ENCODE measurements at places on chromosomes 1 and 21.

DNA sequence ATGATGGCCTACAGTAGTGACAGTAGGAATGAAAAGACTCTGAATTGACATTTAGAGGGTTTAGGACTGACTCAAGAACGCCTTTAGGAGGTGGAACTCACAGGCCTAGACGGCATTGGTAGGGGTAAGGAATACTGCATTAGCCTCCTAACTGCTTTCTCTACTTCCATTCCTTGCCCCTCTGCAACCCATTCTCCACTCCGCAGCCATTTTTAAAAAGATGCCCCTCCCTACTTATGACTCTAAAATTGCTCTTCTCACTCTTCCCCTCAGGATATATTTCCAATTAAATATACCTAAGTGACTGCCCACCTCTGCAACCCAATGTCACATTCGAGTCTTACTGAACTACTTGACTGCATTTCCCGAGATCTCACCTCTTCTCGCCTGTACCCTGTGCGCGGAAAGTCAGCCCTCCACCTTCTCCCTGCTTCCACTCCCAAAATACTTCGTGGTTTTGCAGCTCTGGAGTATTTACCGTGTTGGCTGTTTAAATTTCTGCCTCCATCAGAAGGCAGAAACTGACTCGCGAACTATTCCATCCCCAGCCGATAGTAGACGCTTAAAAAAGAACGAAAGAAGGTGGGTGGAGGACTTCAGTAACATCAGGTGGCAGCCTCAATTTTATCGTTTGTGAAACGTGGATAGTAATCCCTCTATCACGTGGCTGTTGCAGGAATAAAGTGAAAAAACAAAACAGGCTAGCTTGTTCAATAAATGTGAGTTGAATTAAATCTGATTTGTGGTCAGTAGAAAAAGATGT is 1.1 kb upstream of the YBX1 start:
- peak; percentile 12 for DNase-seq

- DNase-seq: no peak
These were observed 49.6 kb downstream of the INTS7 start for GRCh38 chr1:211985556-211986264.

DNA sequence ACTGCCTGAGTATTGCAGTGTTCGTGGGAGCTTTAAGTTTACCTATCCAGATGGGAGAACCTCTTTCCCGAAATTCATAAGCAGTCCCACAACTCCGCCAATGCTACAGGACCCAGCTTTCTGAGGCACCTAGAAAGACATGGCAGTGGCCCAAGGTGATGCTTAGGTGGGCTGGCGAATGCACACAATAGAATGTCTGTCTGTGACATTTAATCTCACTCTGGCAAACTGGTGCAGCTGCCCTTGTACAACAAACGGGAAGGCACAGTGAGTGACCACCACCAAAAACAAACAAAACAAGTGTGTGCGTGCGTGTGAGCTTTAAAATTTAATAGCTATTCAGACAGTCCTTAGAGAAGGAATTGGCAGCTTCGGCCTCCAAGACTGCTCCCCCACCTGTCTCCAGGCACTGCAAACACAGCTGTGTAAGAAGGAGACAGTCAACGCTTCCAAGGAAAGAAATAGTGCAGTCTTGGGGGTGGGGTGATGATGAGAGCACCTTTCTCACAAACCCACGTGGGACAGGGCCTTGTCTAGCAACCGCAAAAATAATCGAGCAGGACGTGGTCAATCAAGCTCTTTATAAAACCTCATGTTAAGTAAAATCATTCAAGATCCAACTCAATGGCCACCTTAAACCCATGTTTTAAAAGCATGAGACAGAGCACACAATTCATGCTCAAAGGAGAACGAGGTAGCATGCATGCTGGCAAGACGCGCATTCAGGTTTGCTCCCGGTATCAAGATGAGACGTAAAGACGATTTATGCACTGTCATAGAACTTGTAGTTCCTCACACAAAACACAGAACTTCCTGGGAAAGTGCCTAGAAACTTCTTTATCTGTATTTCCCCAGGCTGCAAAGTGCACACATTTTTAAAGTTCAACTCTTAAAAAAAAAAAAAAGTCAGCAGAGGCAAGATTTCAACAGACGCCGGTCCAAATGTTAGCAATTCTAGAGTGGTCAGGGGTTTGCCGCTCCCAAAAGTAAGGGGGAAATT is 84.1 kb downstream of the TM2D1 start:
- no peak for DNase-seq

DNA sequence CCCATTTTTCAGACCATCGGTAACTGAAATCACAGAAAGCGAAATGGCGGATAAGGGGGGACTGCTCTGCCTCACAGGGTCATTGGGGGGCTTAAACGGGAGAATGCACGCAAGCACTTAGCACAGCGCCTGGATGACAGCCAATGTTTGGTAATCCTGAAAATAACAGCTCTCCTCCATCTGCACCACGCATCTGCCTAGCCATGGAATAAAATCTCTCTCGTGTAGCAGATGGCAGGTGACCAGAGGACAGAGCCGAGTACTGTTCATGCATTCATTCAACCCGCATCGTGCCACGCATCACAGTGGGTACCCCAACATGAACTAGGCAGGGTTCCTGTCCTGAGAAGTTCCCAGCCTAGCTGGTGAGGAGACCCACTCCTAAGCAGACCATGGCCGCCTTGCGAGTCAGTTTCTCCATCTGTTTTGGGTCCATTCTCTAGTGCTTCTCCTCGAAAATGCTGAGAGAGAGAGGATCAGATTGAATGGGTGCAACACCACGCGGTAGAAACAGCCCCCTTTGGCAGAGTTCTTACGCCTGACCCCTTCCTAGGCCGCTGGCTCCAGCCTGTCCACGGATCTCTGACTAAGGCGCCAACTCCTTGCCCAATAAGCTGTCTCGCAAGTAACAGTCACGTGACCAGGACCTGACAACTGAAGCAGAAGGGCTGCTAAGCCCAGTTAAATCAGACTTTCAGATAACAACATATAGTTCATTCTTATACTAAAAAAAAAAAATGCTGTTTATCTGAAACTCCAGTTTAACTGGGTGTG is 7.3 kb downstream of the SLC1A7 start:
- DNase-seq: no peak

- DNase-seq: no peak
These were observed 95.9 kb upstream of the IGSF21 start for GRCh38 chr1:18011703-18012102.

DNA sequence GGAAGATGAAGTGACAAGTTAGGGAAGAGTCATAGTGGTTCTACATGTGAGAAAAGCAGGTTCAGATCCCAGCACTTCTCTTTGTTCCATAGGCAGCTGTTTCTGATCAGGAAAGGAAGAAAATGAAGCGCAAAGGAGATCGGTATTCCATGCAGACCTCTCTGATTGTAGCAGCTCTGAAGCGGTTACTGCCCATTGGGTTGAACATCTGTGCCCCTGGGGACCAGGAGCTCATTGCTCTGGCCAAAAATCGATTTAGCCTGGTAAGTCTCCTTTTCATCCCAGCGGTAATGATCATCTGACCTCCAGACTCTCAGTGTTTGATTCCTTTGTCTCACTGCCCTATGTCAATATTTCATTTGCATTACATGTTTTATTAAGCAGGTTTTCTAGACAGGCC is 173.6 kb downstream of the ZP4 start:
- DNase-seq: no peak

- no peak for DNase-seq
These were observed 77.0 kb upstream of the C1orf105 start for GRCh38 chr1:172343240-172344160.

- no peak for DNase-seq
These were observed 161.2 kb downstream of the HMCN1 start for GRCh38 chr1:185895208-185895900.

- DNase-seq: no peak
These were observed 47.6 kb downstream of the KCNJ6 start for GRCh38 chr21:37868446-37869295.

DNA sequence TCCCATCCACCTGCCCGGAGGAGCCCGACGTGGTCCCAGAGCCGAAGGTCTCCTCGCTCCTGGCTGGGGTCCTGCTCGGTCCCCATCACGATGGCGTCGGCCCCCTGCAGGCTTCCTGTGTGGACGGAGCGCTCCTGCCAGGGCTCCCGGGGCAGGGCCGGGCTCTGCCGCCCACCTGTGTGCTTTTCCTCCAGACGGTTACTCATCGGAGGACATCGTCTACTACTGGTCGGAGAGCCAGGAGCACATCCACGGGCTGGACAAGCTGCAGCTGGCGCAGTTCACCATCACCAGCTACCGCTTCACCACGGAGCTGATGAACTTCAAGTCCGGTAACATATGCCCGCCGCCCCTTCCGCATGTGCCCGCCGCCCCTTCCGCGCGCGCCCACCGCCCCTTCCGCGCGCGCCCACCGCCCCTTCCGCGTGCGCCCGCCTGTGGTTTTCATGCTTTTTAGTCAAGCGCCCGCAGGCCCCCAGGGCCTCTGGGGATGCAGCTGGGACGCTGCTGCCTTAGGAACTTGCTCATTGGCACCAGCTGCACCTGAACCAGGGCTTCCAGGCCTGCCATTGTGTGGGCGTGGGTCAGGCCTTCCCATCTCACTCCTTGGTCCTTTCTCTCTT is 8.9 kb downstream of the GABRD start:
- no peak for DNase-seq

DNA sequence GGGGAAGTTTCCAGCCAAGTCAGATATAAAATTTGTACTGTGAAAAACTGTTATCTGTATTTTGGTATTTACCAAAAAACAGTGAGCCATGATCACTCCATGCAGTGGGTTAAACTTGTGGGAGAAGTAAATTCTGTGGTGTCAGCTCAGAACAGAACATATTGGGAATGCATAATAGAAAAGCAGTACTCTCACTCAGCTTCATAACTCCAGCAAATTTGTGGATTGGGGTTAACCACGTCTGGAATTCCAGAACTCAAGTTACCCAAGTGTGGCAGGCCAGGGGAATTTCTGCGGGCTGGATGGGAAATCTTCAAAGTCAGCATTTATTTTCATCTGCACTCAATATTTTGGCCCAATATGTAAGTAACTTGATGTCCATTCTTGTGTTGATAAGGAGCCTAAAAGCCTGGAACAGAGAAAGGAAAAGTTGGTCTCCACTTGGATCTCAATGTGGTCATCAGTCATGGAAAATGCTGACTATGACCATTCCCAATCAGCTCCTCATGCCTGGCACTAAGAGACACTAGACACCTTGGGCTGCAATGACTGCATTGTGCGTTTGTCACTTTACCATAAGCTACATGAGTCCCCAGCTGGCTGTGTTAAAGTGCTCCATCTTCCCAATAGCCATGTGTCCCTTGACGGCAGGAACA is 39.1 kb upstream of the ENAH start:
- DNase-seq: no peak

DNA sequence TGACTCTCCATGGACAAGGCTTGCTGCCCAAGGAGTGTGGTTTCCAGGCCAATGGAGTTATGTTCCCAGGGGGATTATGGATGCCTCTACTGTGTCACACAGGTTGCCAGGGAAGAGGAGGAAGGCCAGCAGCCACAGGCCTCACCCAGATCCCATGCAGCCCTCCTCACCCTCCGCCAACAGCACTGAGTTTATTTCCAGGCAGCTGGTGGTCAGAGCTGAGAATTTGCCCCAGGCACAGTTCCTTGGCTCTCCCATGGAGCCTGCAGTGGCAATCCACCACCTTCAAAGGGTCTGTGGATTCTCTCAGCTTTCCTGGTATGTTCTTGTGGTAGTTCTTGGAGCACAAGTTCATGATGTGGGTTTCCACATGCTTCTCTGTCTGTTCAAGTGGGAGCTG is 79.2 kb downstream of the NTNG1 start:
- DNase-seq: no peak

DNA sequence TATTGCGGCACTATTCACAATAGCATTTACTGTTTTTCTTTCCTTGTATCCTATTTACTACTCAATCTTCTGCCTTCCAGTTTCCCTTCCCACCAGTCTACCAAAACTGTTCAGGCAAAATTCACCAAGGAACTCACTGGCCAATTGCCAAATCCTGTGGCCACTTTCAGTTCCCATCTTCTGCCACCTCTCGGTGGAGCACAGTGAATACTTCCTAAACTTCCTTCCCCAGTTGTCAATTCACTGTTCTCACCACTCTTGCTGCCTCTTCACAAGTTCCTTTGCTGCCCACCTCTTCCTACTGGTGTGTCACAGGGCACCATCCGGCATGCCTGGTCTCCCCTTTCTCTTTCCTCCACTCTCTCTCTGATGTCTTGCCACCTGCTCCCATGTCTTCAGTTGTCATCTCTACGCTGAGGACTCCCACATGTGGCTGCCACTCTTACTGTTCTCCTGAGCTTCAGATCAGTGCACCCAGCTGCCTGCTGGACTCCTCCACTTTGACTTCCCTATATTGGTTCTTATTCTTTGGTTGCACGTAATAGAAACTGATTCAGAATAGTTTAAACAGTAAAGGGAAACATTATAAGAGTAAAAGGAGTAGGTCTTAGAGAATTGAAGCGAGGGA is 114.4 kb downstream of the PIK3R3 start:
- DNase-seq: no peak

DNA sequence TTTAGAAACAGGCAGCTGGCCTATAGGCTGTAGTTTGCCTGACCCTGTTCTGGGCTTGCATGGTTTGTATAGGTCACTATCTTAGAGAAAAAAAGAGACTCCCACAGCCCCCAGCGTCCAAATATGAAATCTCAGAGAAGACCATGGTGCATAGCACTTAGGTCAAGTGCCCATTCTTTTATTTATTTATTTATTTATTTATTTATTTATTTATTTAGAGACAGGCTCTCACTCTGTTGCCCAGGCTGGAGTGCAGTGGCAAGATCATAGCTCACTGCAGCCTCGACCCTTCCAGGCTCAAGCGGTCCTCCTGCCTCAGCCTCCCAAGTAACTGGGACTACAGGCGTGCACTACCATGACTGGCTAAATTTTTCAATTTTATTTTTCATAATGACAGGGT is 50.8 kb upstream of the ARTN start:
- DNase-seq: no peak

GRCh38 chr1:72282271-72283021 is at the start of gene NEGR1:
Gene NEGR1, minus strand, starts transcription at chr1:72282539.
- DNase-seq: no peak

DNA sequence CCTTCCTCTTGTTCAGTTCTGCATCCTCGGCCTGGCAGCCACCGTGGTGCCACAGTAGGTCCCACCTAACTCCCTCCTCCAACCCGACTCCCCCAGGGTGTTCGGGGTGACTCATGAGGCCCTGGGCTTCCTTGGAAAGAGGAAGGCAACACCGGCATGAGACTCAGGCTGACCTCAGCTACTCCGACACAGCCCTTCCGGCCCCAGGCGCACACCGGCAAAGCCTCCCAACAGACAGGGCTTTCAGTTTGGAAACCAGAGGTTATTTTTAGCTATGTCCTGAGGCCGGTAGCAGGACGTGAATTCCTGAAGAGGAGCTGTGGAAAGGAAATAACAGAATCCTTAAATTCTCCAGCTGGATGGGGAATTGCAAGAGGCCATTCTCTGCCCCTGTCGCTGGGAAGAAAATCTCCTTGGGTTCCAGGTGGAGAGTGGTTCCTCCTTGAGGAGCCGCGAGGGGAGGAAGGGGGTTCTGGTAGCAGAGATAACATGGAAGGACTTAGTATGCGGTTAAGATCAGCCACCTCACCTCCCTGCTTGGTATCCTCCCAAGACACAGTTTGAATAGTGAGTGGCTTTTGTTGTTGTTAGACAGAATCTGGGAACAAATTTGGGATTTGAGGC is 24.4 kb downstream of the PLXNA2 start:
- DNase-seq: no peak
